ENCODE measurements at places on chromosomes 2 and 18.

- DNase-seq, result no peak
Measured at GRCh38 chr2:16566701-16567100, 98.9 kb downstream of the CYRIA start.

GRCh38 chr2:229901819-229902218 lies 20.0 kb downstream of the TRIP12 start:
- no peak for DNase-seq

DNA sequence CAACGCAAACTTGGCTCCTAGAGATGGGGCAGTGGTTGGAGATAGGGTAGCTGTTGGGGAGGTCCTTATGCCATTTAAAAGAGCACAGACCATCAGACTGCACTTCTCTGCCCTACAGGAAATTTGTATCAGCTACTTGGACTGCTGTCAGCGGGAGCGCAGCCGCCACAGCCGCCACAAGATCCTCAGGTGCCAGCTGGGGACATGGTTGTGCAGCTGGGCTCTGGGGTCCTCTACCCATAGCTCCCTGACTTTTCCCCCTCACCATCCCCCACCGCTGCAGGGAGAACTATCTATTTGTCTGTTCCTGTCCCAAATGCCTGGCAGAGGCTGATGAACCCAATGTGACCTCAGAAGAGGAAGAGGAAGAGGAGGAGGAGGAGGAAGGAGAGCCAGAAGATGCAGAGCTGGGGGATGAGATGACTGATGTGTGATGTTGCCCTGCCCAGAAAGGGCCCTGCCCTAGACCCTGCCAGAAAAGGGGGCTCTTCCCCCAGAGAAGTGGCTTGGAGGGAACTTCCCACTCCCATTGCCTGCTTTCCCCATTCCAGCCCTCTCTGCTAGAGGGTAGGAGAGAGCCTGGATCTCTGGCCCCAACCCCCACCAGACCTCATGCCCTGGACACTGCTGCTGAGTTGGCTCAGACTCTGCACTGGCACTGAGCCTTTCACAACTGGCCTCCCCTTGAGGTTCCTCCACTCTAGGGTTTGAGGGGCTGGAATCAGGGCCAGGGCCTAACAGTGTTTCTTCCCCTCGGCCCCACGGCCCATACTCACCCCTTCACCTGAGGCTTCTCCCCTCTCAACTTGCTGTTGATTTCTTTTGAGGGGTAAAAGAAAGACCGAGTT lies 7.3 kb downstream of the PRADC1 start:
- DNase-seq, result no peak

DNA sequence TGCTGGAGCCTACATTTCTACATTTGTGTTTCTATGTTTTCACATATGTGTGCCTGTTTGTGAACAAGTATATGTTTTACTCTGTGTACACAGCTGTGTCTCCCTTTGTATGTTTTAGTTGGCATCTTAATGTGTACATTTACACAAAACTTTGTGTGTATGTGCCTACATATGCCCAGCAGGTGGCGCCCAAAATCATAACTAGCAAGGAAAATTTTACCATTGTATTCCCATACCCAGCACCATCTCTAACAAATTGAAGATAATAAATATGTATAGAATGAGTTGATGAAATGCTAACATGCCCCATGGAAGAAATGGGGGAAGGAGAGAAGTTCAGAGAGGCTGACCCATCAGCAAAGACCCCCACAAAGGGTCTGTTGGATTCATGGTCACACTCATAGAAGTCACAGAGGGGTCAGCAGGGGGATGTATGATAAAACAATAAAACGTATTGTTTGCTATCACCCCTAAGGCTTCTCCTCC lies 48.1 kb downstream of the PKDCC start:
- peak; percentile 82 for DNase-seq

- DNase-seq, result no peak
Measured at GRCh38 chr2:208099682-208100470, 24.4 kb downstream of the CRYGD start.

- no peak for DNase-seq
Measured at GRCh38 chr2:5706717-5707455, 14.7 kb downstream of the SOX11 start.

DNA sequence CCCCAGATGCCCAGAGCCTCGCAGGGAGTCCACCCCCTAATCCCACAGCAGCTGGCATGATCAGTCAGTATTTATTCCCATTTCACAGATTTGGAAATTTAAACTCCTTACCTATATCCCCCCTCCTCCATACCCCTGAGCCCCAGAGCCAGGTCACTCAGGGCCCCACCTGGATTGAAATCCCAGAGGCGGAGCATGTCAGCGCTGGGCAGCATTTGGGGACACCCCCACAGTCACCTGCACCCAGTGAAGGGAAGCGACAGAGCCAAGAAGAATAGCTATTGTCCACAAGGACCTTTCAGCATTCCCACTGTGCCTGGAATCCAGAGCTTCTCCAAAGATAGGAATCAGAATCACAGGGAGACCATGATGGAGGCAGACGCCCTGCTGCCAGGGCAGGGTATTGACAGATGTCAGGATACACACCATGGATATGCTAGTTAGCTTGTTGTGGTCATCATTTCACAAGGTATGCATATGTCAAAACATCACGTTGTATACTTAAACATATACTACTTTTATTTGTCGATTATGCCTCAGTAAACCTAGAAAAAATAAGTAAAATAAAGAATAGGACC lies 968 bp upstream of the ASTL start:
- peak; percentile 27 for DNase-seq

Measured in CD4-positive, alpha-beta T cell treated with Interleukin-21 for 1 hour (primary cell).